ENCODE measurements at places on chromosomes 13 and 19.

DNA sequence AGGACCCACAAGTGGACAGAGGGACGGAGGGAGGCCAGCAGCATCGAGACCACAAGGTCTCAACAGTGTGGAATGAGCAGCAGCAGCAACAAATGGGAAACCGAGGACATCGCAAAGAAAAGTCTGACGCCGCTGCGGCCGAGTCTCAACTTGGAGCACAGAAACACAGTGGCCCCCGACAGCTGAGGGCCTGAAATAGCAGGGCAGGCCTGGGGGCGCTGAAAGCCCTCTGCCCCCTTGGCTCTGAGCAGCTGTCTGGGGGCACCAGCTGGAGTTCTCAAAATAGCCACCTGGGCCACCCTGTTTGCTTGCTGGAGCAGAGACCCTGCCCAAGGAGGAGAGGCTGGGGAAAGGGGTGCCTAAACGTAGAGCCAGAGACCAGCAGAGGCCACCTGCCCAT is 5.9 kb upstream of the ISYNA1 start:
- peaks cover 15% of the 10 kb centered on the region for H3K4me1 ChIP-seq
- H3K4me3 ChIP-seq: no peak overlapping the region
- DNase-seq: no peak
- no peaks in the 10 kb centered on the region for H3K27me3 ChIP-seq
- H3K36me3 ChIP-seq: peaks cover 12% of the 10 kb centered on the region

DNA sequence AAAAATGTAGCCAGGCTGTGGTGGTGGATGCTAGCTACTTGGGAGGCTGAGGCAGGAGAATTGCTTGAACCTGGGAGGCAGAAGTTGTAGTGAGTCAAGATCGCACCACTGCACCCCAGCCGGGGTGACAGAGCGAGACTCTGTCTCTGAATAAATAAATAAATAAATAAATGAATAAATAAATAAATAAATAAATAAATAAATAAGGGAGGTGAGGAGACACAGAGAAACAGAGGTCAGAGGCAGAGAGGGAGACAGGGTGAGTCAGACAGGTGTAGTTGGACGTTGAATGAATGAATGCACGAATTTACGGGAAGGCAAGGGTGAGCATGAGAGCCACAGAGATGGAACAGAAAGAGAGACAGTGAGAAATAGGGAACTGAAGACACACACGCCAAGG is 3.1 kb downstream of the RAB4B start:
- no peak overlapping the region for H3K27ac ChIP-seq
- no peaks in the 10 kb centered on the region for H3K27me3 ChIP-seq
- no peak overlapping the region for H3K4me3 ChIP-seq

GRCh38 chr13:114024603-114025404 is 50.9 kb upstream of the C13orf46 start:
- H3K4me3 ChIP-seq: no peak overlapping the region
- H3K27me3 ChIP-seq: no peaks in the 10 kb centered on the region
- no peaks in the 10 kb centered on the region for H3K4me1 ChIP-seq
- DNase-seq: no peak
- peaks cover 34% of the 10 kb centered on the region for H3K36me3 ChIP-seq

DNA sequence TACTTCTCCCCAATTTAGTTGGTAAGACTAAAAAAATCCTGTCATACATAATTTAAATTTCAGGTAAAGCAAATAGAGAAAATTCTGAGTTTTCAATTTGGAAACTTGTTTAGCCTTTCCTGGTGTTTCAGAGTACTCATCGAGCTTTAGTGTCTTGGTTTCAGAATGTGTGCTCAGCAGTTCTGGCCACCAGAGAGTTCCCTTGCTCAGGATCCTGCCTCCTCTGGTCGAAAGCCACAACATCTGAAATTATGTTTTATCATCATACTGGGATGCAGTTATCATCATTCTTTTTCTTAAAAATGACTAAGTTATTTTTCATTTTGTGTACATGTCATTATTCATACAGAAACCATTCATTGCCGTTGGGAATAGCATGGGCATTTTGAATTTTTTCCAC is 263.2 kb upstream of the SPRY2 start:
- H3K4me3 ChIP-seq: no peak overlapping the region
- no peaks in the 10 kb centered on the region for H3K27me3 ChIP-seq
- DNase-seq: no peak
- no peaks in the 10 kb centered on the region for H3K4me1 ChIP-seq
- H3K27ac ChIP-seq: no peak overlapping the region
- no peaks in the 10 kb centered on the region for H3K36me3 ChIP-seq

- H3K4me3 ChIP-seq: no peak overlapping the region
- no peaks in the 10 kb centered on the region for H3K36me3 ChIP-seq
- no peaks in the 10 kb centered on the region for H3K27me3 ChIP-seq
- H3K4me1 ChIP-seq: peaks cover 7% of the 10 kb centered on the region
- H3K27ac ChIP-seq: no peak overlapping the region
- DNase-seq: peak; percentile 65
Measured at GRCh38 chr13:40445557-40445990, 220.9 kb downstream of the FOXO1 start.

GRCh38 chr13:104823071-104823470 is 1712.4 kb downstream of the EFNB2 start:
- H3K27ac ChIP-seq: no peak overlapping the region
- no peaks in the 10 kb centered on the region for H3K4me1 ChIP-seq
- H3K36me3 ChIP-seq: no peaks in the 10 kb centered on the region
- no peaks in the 10 kb centered on the region for H3K27me3 ChIP-seq
- DNase-seq: no peak

- no peak for DNase-seq
- no peak overlapping the region for H3K27ac ChIP-seq
- no peaks in the 10 kb centered on the region for H3K4me1 ChIP-seq
- no peaks in the 10 kb centered on the region for H3K36me3 ChIP-seq
- no peak overlapping the region for H3K4me3 ChIP-seq
Measured at GRCh38 chr13:73399347-73400216, 340.8 kb downstream of the KLF5 start.

DNA sequence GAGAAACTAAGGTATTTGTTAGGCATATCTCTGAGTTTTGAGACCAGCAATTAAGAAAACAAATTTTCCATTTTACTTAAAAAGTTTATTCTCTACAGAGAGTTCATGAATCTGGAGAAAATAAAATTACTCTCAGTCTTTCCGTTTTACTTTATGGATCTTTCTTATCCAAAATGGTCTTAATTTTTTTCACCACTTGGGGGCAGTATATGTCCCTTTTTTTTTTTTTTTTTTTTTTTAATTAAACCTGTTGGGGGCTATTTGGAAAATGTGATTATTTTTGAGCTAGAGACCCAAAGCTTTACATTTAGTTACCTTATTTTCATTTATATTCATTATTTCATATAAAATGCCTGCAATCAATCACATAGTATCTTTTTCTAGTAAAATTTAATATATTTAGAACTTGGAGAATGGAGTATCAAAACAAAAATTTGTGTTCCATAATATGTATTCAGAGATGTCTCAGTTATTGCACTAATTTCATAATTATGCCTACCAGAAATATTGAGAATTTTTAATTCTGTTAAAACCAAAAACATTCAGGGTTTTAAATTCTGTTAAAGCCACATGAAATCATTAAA is 27.1 kb downstream of the PIBF1 start:
- no peaks in the 10 kb centered on the region for H3K27me3 ChIP-seq
- no peak for DNase-seq

All from activated CD4-positive, alpha-beta memory T cell treated with anti-CD3 and anti-CD28 coated beads for 36 hours (primary cell).